ENCODE measurements at places on chromosomes 2 and 18. TPM values are rescaled to one million over a fixed set of nuclear protein-coding genes. Genes with fewer than 3 reads are reported as not detected.

DNA sequence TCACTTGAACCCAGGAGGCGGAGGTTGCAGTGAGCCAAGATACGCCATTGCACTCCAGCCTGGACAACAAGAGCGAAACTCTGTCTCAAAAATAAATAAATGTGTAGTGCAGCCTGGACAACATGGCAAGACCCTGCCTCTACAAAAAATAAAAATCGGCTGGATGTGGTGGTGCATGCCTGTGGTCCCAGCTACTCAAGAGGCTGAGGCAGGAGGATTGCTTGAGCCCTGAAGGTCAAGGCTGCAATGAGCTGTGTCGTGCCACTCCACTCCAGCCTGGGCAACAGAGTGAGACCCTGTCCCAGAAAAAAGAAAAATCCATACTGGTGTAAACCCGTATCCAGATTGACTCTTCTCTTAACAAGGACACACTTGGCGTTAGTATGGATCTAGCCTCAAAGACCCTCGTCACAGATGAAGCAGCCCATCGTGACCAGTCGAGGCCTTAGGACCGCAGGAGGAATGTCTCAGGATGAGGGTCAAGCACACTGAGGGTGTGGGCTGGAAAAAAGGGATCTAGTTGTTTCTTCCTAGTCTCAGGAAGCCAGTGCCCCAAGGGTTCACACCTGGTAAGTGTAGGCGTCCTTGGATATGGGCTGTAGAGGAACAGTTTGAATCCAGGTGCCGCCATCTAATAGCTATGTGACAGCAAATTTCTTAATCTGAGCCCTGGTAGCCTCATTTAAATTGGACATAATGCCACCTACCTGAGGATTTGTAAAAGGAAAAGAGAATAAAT is 4.0 kb upstream of the GPBAR1 start:
- DNase-seq = no peak

TLX2 gene
- total RNA-seq = not detected

DNA sequence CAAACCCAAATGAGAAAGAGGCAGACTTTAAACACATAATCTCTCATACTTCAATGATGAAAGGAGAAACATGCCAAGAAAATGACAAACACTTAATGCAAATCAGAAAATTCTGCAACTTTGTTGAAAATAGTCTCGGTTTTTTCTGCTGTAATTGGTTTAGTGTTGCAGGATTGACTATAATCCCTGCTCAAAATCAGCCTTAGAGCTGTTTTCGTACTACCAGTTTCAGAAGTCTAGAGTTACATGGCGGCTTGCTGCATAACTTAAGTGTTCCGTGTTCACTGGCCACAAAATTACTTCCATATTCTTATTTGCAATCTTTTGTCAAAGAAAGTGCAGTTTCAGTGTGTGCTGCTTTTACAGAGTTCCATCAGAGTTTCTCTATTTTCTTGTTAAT is 48.9 kb upstream of the ITGAV start:
- DNase-seq = no peak

DNA sequence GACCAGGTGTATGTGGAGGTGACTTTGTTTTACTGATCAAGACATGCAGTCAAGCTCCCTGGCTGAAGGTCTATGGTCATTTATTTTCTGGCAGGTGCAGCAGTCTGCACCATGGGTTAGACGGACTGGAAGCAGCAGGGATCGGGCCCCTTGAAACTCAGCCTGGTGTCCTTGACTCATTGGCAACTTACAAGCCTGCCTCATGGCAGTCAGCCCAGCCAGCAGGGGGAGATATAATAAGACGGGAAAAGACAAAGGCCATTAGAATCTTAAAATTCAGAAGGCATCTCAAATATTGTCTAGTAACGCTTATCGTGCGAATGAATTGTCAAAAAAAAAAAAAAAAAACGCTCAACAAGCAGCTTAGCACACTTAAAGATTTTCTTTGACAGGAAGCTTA is 308.2 kb downstream of the EN1 start:
- no peak for DNase-seq

NT5DC4 gene
- not detected for total RNA-seq

DNA sequence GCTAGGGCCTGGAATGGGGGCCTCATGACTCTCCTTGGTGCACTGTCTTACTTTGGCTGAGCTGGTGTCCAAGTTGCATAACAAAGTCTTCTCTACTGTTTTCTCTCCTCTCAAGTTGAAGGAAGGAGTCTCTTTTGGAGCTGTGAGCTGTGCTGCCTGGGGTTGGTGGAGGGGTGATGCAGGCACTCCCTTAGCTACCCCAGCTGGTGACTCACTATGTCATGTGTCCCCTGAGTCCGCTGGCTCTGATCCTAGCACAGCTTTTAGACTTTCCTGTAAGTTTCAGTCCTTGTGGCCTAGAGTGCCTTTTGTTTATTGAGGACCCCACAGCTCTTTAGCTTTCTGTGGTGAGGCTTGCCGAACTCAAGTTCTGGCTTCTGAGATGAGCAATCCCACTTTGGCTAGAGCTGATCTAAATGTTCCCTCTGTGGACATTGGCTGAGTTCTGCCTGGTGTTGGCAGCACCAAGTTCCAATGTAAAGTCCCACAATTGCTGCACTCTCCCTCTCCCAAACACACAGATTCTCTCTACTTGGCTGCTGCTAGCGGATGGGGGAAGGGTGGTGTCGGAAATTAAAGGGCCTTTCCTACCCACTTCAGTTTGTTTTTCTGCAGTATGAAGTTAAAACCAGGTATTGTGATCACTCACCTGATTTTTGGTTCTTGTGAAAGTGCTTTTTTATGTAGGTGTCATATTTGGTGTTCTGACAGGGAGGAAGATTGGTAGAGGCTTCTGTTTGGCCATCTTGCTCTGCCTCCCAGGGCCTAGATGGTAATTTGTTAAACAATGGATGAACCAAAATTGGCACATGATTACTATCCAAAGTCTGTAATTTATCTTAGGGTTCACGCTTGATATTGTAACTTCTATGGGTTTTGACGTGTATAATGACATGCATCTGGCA is 83.2 kb downstream of the COMMD1 start:
- no peak for DNase-seq

CMPK2 gene
- 7.0 TPM for total RNA-seq

ODC1 gene
- 104 TPM for total RNA-seq

DNA sequence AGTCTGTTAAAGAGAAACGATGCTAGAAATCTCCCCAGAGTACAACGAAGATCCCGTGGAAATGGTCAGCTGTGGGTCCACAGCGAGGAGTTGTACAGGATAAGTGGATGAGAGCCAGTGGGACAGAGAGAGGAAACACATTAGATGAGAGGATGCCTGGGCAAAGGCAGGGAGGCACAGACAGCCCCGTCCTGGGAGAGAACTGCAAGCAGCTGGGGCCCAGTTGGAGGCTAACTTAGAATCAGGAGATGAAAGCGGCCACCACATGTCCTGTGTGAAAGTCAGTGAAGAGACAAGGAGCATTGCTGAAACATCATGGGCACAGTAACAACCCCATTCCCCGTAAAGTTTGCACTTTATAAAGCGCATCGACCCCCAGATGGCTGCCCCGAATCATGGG is 157.5 kb downstream of the RAPGEF4 start:
- peak; percentile 24 for DNase-seq

IL1A gene
- 0.09 TPM for total RNA-seq

GRCh38 chr18:37584952-37585695 is 19.5 kb upstream of the CELF4 start:
- DNase-seq = no peak

ZSWIM2 gene
- 0.18 TPM for total RNA-seq

- DNase-seq = no peak
These were observed 11.6 kb downstream of the GPD2 start for GRCh38 chr2:156447761-156448160.

- DNase-seq = no peak
These were observed 162.7 kb downstream of the PKP4 start for GRCh38 chr2:158619496-158619895.

DNA sequence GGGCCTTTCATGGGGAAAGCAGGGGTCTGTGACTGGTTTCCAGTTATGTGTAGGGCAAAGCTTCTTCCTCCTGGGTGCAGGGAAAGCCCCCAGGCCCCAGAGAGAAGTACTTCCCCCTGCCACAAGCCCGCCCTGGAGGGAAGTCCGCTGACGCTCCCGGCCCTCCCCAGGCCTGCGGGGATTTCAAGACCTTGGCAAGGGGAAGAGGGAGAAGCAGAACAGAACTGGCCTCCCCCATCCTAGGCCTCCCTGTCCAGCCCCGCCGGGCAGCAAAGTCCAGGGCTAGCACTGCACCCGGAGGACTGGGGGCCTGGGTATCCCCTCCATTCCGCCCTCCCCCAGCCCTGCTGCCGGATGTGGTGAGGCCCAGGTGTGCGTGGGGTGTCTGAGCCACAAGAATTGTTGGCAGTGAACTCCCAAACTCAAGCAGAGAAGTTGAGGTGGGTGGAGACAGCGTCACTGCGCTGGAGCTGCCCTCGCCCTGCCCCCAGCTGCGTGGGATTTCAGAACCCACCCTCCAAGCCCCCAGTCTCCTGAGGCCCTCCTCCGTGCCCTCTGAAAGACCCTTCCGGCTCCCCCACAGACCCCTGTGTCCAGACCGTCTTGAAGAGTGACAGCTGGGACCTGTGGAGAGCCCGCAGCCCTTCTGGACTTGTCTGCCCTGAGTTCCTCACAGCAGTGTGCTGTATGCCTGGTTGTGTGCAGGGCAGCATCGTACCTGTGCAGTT is 1.1 kb upstream of the DUSP2 start:
- no peak for DNase-seq

DNA sequence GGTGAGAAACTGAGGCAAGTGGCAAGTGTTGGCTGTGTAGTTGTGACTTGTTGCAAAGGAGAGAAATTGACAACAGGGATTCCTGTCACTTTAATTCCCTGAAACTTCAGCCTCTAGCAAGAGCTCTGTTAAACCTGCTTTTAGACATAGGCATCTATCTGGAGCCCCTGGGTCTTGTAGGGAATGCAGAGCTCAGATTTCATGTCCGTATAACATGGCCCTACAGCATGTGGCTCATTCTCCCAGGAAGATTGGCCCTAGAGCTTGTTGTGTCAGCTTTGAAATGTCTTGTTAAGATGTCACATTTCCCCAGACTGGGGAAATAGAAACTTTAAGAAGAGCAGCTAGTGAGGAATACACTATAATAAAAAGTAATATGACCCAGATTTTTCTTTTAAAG is 115.8 kb downstream of the POLE4 start:
- no peak for DNase-seq

GRCh38 chr2:127511917-127512316 is 14.4 kb downstream of the IWS1 start:
- no peak for DNase-seq

DNA sequence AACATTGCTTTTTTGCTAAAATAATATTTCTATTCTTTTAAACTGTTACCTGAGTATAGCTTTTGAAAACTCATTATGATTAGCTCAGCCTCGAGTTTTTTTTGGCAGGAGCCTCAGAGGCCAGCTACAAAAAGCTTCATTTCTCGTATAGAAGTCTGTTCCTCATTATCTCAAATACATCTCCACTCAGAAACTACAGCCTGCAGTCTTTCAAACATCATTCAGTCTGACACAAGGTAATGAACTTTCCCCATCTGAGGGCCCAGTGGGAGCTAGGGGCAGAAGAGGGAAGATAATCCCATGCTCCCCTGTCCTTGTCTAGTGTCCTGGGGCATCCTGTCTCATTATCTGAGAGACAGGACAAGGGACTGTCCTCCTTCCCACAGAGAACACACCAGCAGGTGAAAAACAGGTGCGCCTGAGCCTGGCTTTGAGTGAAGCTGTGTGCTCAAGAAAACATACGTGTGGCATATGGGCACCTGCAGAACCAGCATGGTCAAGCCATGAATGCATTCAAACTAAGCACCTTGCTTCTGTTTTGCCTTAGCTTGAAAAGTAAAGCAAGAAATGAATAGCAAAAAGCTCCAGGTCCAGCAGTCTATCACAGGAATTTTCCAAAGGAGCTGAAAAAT is 247.5 kb downstream of the MREG start:
- no peak for DNase-seq

DNA sequence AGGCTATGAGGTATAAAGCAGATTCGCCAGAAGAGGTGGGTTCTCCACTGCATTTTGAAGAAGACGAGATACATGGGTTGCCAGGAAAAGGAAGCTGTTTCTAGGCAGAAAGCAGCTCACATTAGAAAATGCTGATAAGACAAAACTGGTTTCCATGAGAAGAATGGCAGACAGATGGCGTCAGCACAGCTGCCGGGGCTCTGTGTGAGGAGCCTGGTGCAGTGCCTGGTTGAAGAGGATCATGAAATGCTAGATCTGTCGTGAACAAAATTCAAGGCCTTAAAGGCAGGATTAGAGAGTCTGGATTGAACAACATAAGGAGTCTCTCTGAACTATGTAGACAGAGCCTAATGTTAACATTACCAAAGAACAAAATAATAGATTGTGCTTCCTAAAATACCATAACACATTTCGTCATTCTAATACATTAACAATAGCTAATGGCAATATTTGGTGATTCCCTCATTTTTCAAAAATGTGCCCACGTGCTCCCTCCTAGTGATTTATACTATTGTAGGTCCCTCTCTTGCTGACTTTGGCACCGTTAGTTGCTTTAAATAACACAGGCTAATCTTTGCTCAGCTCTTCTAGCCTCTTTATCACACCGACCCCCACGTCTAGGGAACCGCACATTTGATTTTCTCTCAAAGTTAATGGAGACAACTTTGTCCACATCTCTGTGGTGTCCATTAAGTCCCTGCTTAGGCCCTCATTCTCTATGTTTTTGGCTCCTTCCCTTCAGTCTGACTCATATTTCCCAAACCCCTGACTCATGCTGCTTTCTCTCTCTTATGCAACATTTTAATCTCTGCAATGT is 38.2 kb downstream of the EFEMP1 start:
- no peak for DNase-seq

DNA sequence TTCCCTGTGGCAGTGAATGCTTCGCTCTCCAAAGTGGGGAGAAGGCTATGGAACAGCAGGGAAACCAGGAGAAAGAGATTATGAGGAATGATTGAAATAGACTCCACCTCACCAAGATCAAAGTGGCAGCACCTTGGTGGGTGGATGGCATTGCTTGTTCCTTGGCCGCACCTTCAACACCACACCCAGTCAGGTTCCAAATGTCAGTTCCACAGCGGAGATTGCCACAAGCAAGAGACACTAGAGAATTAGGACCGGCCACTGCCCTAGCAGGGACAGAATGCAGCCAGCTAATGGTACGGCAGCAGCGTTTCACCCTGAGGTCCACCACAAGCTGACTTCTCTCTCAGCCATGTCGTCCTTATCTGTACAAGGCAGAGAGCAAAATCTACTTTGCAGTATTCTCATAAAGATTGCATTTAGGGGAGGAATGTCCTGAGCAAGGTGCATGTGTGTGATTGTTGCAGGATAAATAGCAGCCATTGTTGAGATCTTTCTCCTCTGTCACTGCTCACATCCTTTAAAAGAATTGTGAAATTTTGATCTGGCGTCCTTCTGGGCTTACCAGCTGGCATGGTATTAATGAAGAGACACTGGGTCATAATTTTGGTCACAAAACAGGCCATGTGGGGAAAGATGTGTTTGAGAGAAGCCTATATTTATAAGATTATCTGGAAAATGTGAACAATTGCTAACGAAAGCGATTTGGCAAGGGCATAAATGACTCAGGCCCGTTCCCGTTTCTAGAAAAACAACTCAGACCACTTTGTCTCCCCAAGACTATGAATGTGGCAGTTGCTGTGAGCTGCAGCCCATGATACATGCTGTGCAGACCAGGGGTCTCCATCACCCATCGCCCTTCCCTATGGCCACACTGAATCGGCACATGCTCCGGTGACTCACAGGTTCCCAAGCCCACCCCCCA is 228.6 kb upstream of the ID2 start:
- peak; percentile 51 for DNase-seq

MTCL1 gene
- total RNA-seq = 26.7 TPM

- no peak for DNase-seq
These were observed 423.1 kb upstream of the CHST9 start for GRCh38 chr18:27608174-27608573.

SLC39A10 gene
- total RNA-seq = 104 TPM

- no peak for DNase-seq
These were observed 21.9 kb upstream of the RNF149 start for GRCh38 chr2:101330253-101330933.

KCNG2 gene
- 2.1 TPM for total RNA-seq

CLEC4F gene
- not detected for total RNA-seq

RAB6C gene
- 1.2 TPM for total RNA-seq

Measured in cerebellum (tissue), 4 donors.